KG1 (cell line): ENCODE measurements at places on chromosomes 5 and 9.
A peak's percentile ranks its signal among the peaks of the same experiment; 100 is the strongest.

DNA sequence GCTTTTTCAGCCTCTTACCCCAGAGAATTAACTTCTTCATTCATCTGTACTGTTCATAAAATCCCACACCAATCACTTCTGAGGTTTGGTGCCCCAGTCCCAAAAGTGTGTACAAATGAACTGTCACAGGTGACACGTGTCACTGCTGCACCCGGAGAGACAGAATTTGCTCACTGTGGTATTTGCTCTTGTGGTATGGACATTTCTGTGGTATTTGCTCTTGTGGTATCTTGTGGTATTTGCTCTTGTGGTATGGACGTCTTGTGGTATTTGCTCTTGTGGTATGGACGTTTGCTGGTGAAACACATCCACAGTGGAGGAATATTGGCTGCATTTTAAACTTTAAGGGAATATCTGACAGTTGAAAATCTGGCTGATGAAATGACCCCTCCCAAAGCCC, 214.9 kb upstream of the DAP start:
- DNase-seq = no peak

GRCh38 chr5:118456085-118456484, 532.3 kb downstream of the DTWD2 start:
- no peak for DNase-seq

DNA sequence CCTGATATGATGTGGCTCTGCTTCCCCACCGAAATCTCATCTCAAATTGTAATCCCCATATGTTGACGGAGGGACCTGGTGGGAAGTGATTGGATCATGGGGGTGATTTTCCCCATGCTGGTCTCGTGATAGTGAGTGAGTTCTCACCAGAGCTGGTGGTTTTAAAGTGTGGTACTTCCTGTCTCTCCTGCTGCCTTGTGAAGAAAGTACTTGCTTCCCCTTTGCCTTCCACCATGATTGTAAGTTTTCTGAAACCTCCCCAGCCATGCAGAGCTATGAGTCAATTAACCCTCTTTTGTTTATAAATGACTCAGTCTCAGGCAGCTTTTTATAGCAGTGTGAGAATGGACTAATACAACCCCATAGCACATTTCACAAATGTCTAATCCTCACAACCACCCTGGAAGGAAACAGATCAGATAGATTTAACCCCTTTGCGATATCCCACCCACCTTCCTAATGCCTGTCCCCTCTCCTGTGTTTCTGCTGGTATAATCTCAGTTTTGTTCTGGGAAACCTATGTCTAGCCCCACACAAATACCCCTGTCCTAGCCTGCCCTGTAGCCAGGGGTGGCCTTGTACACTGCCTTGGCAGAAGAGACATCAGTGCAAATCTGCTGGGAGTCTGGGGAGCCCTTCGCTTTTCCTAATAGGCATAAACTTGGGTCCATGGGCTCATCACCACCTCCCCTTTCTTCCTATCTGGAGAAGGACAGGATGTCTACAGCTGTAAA, 157.0 kb upstream of the RAI14 start:
- peak; percentile 29 for DNase-seq

DNA sequence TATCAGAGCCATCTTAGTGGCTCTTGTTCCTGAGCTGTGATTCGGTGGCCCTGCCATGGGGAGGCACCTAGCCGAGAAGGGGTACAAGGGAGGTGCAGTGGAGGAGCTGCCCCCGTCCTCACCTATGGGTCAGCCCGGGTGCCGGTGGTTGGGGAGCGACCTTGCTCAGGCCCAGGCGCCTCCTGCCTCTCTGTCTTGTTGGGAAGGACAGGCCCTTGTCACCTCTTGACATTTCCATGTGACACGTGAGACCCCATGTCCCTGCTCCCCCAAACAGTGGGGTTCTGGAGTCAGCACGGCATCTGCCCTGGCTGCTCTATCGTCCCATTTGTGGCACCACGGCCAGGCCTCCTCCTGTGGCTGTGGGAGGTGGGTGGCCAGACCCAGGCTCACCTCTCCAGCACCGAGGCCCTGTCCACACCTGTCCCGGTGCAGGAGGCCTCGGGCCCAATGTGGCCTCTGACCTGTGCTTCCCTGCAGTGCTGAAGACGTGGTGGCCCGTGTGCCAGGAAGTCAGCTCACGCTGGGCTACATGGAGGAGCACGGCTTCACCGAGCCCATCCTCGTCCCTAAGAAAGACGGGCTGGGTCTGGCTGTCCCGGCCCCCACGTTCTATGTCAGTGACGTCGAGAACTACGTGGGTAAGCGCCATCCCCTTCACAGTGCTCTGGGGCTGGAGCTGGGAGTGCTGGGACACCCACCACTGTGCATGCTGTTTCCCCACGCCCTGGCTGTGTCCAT, 68.9 kb downstream of the PHF2 start:
- DNase-seq = no peak

- no peak for DNase-seq
Observed at GRCh38 chr5:133425222-133425621, 187.1 kb downstream of the FSTL4 start.

GRCh38 chr9:13354733-13355132, 75.2 kb upstream of the MPDZ start:
- no peak for DNase-seq

GRCh38 chr9:136578915-136579649, 33.2 kb upstream of the NOTCH1 start:
- DNase-seq = no peak

- no peak for DNase-seq
Observed at GRCh38 chr5:143182901-143183820, 220.3 kb downstream of the NR3C1 start.

- no peak for DNase-seq
Observed at GRCh38 chr9:136723989-136724388, 11.6 kb downstream of the DIPK1B start.

GRCh38 chr9:69936427-69936826, 107.2 kb upstream of the MAMDC2 start:
- no peak for DNase-seq

GRCh38 chr9:109519366-109519765, 21.3 kb upstream of the PTPN3 start:
- no peak for DNase-seq

- no peak for DNase-seq
Observed at GRCh38 chr5:149778303-149779123, 48.4 kb downstream of the PPARGC1B start.

DNA sequence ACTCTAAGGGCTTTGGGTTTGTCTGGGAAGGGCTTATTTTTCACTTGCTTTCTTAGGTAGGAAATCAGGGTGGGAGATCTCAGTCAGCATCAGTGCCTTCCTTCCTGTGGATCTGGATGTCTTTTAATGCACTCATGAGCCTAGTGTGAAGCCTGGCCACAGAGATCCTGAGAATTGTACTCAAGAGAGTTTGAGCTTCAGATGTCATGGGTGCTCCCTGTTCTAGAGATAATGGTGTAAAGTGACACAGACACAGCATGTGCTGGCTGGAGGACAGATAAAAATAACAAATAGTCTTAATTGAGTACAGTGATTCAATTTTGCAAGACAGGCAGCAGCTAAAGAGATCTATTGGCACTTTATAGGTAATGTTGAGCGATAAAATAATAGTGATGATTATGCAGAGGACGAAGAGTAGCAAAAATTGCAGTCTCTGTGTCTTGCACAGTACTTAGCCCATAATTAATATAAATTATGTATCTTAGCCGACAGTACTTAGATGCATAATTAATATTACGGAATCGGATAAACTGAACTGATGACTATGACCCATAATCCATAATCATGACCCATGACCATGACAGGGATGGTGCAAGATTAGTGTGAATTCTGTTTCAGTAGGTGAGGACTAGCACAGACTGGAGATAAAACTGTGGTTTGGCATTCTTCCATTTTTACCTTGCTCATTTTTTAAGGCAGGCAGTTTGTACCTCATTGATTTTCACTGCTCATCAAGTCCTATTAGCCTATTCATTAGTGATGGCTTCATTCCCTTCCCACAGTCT, 408.7 kb upstream of the PIK3R1 start:
- DNase-seq = no peak

GRCh38 chr9:79812507-79813257, 240.9 kb downstream of the TLE4 start:
- DNase-seq = peak; percentile 48

DNA sequence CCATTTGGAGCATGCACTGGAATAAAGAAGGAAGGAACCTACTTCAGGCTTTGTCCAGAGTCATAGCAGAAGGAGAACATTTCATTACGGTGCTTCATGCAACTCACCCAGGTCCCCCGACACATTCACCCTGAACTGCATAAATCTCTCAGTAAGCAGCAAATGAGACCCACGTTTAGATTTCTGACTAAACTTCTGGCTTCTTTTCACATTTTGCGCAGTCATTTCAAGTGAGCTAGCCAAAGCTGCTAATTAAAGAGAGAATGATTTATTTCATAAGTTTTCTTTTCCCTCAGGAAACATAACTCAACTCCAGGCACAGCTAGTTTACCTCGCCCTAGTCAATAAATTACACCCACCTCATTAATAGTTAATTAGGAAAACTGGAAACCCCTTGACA, 88.6 kb upstream of the GAS1 start:
- no peak for DNase-seq

- DNase-seq = no peak
Observed at GRCh38 chr5:181161534-181162175, 14.3 kb downstream of the OR2V2 start.

GRCh38 chr9:136255896-136256890, 10.6 kb upstream of the QSOX2 start:
- DNase-seq = no peak

DNA sequence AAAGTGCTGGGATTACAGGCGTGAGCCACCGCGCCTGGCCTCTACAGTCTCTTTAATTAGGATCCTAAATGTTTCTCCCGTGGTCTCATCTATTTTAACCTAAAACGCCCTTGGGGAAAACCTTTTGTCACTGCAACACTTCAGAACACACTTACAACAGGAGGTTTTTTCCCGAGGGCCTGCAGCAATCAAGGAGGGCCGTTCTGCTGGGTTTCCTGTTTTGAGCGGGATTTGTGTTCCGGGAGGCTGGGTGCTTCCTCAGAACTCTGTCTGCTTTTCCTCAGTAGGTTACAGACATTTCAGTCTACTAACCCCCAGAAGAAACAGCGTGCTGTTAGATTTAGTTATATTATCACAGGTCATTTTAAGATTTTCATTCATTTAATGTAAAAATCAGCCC, 65.4 kb upstream of the IRX4 start:
- DNase-seq = no peak

- DNase-seq = no peak
Observed at GRCh38 chr5:173830421-173830820, 57.7 kb upstream of the CPEB4 start.

GRCh38 chr9:85001925-85002324, 332.4 kb downstream of the NTRK2 start:
- no peak for DNase-seq

DNA sequence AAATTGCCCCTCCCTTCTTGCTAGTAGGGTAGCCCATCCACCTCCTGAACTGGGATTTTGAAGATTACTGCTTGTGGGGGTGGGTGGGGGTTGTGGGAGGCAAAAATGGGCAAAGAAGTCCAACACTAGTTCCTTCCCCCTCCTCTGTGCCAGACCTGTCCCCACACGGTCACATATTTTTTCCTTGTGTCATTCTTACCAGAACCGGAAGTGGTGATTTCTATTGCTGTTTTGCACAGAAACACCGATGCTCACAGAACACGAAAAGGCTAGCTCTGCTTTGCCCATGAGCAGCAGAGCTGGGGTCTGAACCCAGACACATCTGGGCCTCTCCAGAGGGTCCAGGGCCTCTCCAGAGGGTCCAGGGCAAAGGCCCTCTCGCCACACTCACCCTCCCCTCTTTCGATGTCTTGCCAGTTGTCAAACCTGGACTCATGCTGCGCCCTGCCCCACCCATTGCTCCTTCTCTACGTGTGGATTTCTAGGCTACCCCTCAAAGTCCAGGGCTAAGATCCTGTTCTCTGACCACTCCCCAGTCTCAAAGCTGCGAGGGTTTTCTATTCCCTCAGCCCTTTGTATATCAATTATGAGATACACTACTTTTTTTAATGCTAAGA, 264.4 kb upstream of the MSX2 start:
- DNase-seq = no peak

DNA sequence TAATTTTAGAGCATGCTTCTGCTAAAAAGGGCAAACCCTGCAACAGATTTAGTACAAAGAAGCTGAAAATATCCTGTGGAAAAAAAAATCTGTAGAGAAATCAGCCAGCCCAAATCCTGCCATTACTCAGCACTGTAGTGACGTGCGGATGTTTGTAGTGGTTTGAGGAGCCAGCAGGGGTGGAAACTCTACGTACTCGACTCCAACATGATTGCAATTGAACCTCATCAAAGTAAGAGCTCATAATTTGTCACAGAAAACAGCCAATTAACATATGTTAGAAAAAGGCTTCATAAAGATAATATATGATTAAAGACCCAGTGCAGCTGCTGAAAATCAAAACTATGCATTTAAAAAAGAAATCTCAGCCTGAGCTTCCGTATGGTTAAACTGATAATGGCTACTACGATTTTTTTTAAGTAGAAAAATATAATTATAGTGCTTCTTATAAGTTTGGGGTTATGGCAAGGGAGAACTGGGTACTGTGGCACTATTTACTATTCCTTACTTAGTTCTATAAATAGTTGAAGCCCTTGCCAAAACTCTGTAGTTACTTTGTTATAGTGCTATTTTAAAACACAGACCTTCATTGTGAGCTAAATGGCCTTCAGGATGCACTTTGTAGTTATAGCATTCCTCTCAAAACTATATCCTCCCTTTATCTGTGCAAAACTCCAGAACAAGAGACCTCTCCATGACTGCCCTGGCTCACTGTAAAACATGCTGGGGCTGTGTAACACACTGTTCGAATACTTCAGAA, 49.4 kb downstream of the MEF2C start:
- no peak for DNase-seq

DNA sequence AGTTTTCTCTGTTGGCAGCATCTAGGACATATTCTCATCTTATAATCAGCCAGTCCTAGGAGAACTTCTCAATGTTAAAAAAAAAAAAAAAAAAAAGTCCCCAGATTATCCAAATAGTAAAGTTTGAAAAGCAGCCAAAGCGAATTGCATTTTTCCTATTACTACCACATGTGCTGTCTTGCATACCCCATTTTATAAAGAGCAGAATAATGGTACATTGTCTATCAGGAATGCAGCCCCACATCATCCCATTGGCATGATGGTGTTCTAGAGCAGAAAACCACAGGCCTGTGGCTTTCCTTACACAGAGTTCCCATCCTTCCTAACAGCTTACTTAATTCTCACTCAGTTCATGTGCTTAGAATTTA, 381.6 kb downstream of the TMEM38B start:
- DNase-seq = no peak

DNA sequence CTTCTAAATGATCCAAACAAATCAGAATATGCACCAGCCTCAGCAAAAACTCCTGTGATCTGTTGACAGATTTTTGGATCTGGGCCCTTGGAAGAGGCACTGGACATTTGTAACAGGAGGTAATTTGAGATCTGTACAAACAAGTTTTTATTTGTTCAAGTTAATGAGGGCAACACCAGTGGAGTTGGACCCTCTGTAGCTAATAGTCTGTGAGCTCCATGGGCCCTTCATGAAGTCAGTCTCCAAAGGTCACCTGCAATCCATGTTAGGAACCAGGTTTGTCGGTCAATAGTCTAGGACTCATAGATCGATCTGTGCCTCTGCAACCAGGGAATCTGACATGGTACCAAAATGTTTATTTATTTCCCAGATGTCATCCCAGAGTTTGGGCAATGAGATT, 40.9 kb downstream of the PAM start:
- DNase-seq = no peak

- DNase-seq = no peak
Observed at GRCh38 chr5:31237174-31237573, 43.7 kb downstream of the CDH6 start.
